ENCODE measurements at places on chromosomes 4 and X. TPM values are rescaled to one million over a fixed set of nuclear protein-coding genes. Genes with fewer than 3 reads are reported as not detected.

Gene PHOX2B
- not detected for polyA plus RNA-seq

Gene DMRTC1
- polyA plus RNA-seq, result not detected

Gene PPEF2
- not detected for polyA plus RNA-seq

Gene GRIA2
- polyA plus RNA-seq, result 0.48 TPM

Gene LCORL
- 1.2 TPM for polyA plus RNA-seq

Gene F11
- polyA plus RNA-seq, result not detected

Gene REPS2
- 1.7 TPM for polyA plus RNA-seq

Gene LRRC66
- polyA plus RNA-seq, result 0.07 TPM

Gene TMEM128
- 25.2 TPM for polyA plus RNA-seq

Gene CLDN2
- polyA plus RNA-seq, result 0.38 TPM

Gene UGT2B10
- polyA plus RNA-seq, result not detected

Gene EFNB1
- polyA plus RNA-seq, result 9.8 TPM

Gene HPGD
- 0.52 TPM for polyA plus RNA-seq

Gene TCEAL3
- polyA plus RNA-seq, result 18.8 TPM

Gene SCML2
- 2.7 TPM for polyA plus RNA-seq

Gene ASB12
- polyA plus RNA-seq, result not detected

Gene BMP3
- polyA plus RNA-seq, result 0.01 TPM

Gene GABRG1
- not detected for polyA plus RNA-seq

Gene CAPN6
- 2.2 TPM for polyA plus RNA-seq

Gene DBET
- not detected for polyA plus RNA-seq

Gene MAP3K15
- 0.22 TPM for polyA plus RNA-seq

Gene RAP1GDS1
- 18.5 TPM for polyA plus RNA-seq

Gene SEC24B
- polyA plus RNA-seq, result 9.7 TPM

Gene SPP1
- 16.3 TPM for polyA plus RNA-seq

Gene VGLL1
- polyA plus RNA-seq, result not detected
